ENCODE measurements at places on chromosomes 7 and 10.

GRCh38 chr10:6579183-6579903 is 733 bp downstream of the PRKCQ start:
- no peak for DNase-seq

- no peak for DNase-seq
Observed at GRCh38 chr10:119747940-119748339, 22.1 kb downstream of the INPP5F start.

DNA sequence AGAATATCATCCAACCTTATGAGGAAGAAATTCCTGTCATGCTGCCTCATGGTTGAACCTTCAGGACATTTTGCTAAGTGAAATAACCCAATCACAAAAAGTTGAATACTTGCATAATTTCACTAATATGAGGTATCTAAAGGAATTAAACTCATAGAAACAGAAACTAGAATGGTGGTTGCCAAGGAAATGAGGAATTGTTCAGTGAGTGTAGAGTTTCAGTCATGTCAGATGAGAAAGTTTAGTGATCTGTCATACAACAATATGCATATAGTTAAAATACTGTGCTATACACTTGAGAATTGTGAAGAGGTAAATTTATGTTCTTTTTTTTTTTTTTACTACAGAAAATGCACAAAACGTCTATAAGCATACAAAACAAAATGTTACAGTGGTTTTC is 60.7 kb downstream of the R3HCC1L start:
- no peak for DNase-seq

DNA sequence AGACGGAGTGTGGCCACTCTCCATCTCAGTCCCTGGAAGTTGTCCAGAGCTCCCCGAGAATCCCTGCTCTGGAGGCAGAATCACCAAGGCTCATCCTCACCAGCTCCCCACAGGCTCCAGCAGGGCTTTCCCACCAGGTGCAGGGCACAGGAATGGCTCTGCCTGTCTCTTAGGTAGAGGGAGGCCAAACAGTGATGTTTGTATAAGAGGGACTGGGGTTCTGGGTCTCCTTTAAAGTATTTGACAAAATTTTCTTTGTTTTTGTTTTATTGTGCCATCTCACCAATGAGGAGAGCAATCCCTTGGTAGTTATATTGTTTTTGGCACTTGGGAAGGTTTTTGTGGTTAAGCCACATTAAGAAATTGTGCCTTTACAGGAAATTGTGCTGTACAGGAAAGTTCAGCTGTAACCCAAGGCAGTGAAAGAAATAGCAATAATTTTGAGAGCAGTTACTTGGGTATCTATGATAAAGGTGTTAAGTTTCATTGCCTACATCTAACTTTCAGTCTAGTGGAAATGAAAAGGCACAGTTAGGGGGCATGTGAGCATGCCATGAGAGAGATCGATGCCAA is 219.3 kb upstream of the PRSS58 start:
- DNase-seq = no peak

- no peak for DNase-seq
Observed at GRCh38 chr7:131231381-131232220, 96.1 kb upstream of the MKLN1 start.

- no peak for DNase-seq
Observed at GRCh38 chr10:54081950-54082349, 719.1 kb downstream of the PCDH15 start.

All from epithelial cell of proximal tubule (primary cell).